ENCODE measurements at places on chromosomes 7 and 10. TPM values are rescaled to one million over a fixed set of nuclear protein-coding genes. Genes with fewer than 3 reads are reported as not detected.
A peak's percentile ranks its signal among the peaks of the same experiment; 100 is the strongest.

DNA sequence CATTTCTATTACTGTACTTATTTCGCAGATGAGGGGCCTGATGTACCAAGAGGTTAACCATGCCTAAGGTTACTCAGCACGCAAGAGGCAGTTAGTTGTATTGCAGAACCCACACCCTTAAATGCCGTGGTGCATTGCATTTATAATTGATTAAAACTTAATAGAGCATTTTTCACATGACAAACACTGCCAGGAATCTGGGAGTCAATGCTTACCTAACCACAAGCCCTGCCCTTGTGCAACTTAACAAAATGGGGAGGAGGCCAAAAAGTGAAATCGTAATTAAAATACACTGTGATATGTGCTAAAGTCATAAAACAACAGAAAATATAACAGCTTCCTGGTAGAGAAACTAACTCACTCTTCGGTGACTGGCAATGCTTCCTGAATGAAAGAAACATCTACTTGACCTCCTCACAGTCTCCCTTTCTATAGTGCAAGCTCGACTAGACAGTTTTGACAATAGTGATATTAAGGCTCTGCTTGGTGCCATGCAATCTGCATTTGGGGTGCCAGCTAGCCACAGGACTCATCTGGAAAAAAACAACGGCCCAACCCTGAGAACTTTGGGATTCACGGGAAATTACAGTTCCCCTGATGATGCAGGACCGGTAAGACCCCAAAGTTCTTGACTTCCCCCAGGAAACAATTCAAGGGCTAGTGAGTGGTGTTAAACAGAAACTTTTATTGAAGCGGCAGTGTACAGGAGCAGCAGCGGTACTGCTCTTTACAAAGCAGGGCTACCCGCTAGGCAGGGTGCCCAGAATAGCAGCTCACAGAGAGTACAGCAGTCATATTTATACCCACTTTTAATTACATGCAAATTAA lies 612.4 kb downstream of the TNS3 start:
- H3K4me1 ChIP-seq, result no peaks in the 10 kb centered on the region
- no peak overlapping the region for H3K27ac ChIP-seq
- no peak overlapping the region for H3K4me3 ChIP-seq
- H3K36me3 ChIP-seq, result no peaks in the 10 kb centered on the region
- DNase-seq, result no peak

GRCh38 chr7:126937171-126937570 lies 315.6 kb downstream of the GRM8 start:
- H3K4me3 ChIP-seq, result no peak overlapping the region
- no peak for DNase-seq
- no peaks in the 10 kb centered on the region for H3K27me3 ChIP-seq
- H3K4me1 ChIP-seq, result no peaks in the 10 kb centered on the region
- H3K27ac ChIP-seq, result no peak overlapping the region

The VPS26A gene
- 23.1 TPM for polyA plus RNA-seq

GRCh38 chr7:5713124-5713912 lies 68.1 kb downstream of the RNF216 start:
- peaks cover 6% of the 10 kb centered on the region for H3K4me1 ChIP-seq
- H3K4me3 ChIP-seq, result no peak overlapping the region
- no peaks in the 10 kb centered on the region for H3K27me3 ChIP-seq
- no peak for DNase-seq

- no peak overlapping the region for H3K27ac ChIP-seq
- peaks cover 27% of the 10 kb centered on the region for H3K4me1 ChIP-seq
- no peak overlapping the region for H3K4me3 ChIP-seq
Measured at GRCh38 chr10:101028446-101029337, 2.2 kb downstream of the PDZD7 start.

- no peak overlapping the region for H3K4me3 ChIP-seq
- H3K4me1 ChIP-seq, result no peaks in the 10 kb centered on the region
- no peaks in the 10 kb centered on the region for H3K36me3 ChIP-seq
- no peaks in the 10 kb centered on the region for H3K27me3 ChIP-seq
- H3K27ac ChIP-seq, result no peak overlapping the region
- DNase-seq, result no peak
Measured at GRCh38 chr7:37104822-37105518, 343.7 kb downstream of the ELMO1 start.

GRCh38 chr10:35103882-35104281 lies 13.7 kb upstream of the CUL2 start:
- H3K27ac ChIP-seq, result no peak overlapping the region
- H3K4me1 ChIP-seq, result no peaks in the 10 kb centered on the region
- no peaks in the 10 kb centered on the region for H3K27me3 ChIP-seq
- DNase-seq, result no peak
- no peak overlapping the region for H3K4me3 ChIP-seq

GRCh38 chr10:127649642-127650041 lies 87.3 kb upstream of the FOXI2 start:
- no peaks in the 10 kb centered on the region for H3K27me3 ChIP-seq
- H3K4me1 ChIP-seq, result no peaks in the 10 kb centered on the region
- peak; percentile 88 for DNase-seq
- no peak overlapping the region for H3K27ac ChIP-seq
- no peaks in the 10 kb centered on the region for H3K36me3 ChIP-seq

The SP8 gene
- 3.4 TPM for polyA plus RNA-seq

GRCh38 chr7:70376561-70377031 lies 755.3 kb upstream of the GALNT17 start:
- H3K36me3 ChIP-seq, result no peaks in the 10 kb centered on the region
- no peak overlapping the region for H3K27ac ChIP-seq
- no peak overlapping the region for H3K4me3 ChIP-seq
- H3K4me1 ChIP-seq, result peaks cover 5% of the 10 kb centered on the region
- H3K27me3 ChIP-seq, result no peaks in the 10 kb centered on the region

- no peak overlapping the region for H3K4me3 ChIP-seq
- no peaks in the 10 kb centered on the region for H3K27me3 ChIP-seq
- no peaks in the 10 kb centered on the region for H3K4me1 ChIP-seq
Measured at GRCh38 chr7:14583518-14583917, 319.0 kb downstream of the DGKB start.

DNA sequence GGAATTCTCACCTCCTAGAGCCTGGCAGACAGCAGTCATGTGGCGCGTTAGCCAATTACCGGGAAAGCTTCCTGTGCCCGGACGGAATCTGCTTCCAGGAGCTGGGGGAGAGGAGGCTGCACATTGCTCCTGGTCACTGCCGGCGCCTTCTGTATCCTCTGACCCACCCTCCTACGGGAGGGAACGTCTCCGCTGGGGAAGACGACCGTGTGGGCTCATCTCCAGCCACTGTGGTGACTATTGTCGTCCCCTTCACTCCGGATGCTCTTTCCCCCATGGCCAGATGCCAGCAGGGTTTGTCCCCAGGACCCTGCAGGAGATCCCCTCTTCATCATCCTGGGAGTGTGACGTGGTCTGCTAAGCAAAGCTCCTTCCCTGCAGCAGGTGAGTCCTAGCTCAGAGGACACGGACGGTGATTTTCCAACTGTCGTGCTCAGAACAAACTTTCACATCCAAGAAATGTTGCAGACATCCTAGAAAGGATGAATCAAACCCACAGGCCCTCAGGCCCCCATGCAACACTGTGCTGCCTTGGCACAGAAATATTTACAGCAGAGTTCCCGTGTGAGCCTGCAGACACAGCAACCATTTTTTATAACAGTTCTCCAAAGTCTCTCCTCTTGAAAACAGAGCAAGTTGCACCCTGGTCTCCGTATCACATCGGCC lies 29.6 kb upstream of the FAM20C start:
- no peaks in the 10 kb centered on the region for H3K27me3 ChIP-seq
- H3K4me1 ChIP-seq, result no peaks in the 10 kb centered on the region
- no peaks in the 10 kb centered on the region for H3K36me3 ChIP-seq
- H3K4me3 ChIP-seq, result no peak overlapping the region
- H3K27ac ChIP-seq, result no peak overlapping the region

GRCh38 chr7:18978108-18978495 lies 139.3 kb downstream of the TWIST1 start:
- H3K36me3 ChIP-seq, result no peaks in the 10 kb centered on the region
- no peaks in the 10 kb centered on the region for H3K4me1 ChIP-seq

DNA sequence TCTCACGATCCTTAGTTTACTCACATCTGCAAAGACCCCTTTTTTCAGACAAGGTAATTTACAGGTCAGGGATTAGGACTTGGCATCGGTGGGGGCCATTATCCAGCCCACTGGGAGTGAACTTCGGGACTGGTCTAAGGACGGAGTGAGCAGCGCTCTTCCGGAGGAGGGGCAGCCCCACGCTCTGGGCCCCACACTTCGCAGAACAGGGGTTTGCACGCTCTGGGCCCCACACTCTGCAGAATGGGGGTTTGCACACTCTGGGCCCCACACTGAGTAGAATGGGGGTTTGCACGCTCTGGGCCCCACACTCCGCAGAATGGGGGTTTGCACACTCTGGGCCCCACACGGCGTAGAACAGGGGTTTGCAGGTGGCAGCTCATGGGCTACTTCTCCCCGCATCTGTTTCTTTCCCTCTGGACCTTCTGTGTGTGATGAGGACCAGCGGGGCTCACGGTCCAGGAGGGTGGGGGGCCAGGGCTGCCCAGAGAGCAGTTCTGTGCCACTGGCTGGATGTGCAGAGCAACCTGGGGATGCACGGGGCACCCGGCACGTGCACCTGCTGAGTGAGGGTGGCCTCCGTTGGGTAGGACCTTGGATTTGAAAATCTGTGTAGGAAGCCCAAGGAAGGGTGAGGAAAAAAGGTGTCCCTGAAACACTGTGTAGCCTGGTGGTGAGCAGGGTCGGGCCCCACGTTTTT lies 134.8 kb downstream of the WDR37 start:
- no peaks in the 10 kb centered on the region for H3K36me3 ChIP-seq
- no peak for DNase-seq
- H3K27ac ChIP-seq, result no peak overlapping the region
- H3K4me3 ChIP-seq, result no peak overlapping the region
- peaks cover 9% of the 10 kb centered on the region for H3K4me1 ChIP-seq

GRCh38 chr7:90532231-90532929 lies 62.9 kb downstream of the PTTG1IP2 start:
- peak; percentile 9 for DNase-seq
- peaks cover 25% of the 10 kb centered on the region for H3K4me1 ChIP-seq
- H3K36me3 ChIP-seq, result no peaks in the 10 kb centered on the region
- 0 out of 2 replicates have a peak overlapping the region, but pooled peaks have one; percentile 15 for H3K27ac ChIP-seq
- no peaks in the 10 kb centered on the region for H3K27me3 ChIP-seq

GRCh38 chr10:13705526-13706174 lies 118.9 kb downstream of the PRPF18 start:
- H3K36me3 ChIP-seq, result no peaks in the 10 kb centered on the region
- no peak for DNase-seq
- H3K4me1 ChIP-seq, result peaks cover 49% of the 10 kb centered on the region
- no peaks in the 10 kb centered on the region for H3K27me3 ChIP-seq
- peak overlapping the region; percentile 47 for H3K4me3 ChIP-seq

The PRLHR gene
- polyA plus RNA-seq, result 0.07 TPM

GRCh38 chr7:142851919-142852318 lies 3.0 kb upstream of the EPHB6 start:
- no peak overlapping the region for H3K4me3 ChIP-seq
- no peak for DNase-seq
- H3K4me1 ChIP-seq, result peaks cover 11% of the 10 kb centered on the region
- peaks cover 11% of the 10 kb centered on the region for H3K27me3 ChIP-seq
- H3K27ac ChIP-seq, result no peak overlapping the region

The SDK1 gene
- 2.2 TPM for polyA plus RNA-seq

DNA sequence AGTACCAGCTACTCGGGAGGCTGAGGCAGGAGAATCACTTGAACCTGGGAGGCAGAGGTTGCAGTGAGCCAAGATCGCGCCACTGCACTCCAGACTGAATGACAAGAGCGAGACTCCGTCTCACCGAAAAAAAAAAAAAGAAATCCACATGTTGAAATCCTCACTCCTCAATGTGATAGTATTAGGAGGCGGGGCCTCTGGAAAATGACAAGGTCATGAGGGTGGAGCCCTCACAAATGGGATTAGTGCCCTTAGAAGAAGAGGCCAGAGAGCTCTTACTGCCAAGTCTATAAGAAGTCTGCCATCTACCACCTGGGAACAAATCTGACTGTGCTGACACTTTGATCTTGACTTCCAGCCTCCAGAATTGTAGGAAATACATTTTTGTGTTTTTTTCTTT lies 10.6 kb downstream of the MMD2 start:
- H3K27me3 ChIP-seq, result no peaks in the 10 kb centered on the region
- no peak for DNase-seq
- H3K36me3 ChIP-seq, result no peaks in the 10 kb centered on the region
- H3K4me1 ChIP-seq, result no peaks in the 10 kb centered on the region
- no peak overlapping the region for H3K4me3 ChIP-seq

DNA sequence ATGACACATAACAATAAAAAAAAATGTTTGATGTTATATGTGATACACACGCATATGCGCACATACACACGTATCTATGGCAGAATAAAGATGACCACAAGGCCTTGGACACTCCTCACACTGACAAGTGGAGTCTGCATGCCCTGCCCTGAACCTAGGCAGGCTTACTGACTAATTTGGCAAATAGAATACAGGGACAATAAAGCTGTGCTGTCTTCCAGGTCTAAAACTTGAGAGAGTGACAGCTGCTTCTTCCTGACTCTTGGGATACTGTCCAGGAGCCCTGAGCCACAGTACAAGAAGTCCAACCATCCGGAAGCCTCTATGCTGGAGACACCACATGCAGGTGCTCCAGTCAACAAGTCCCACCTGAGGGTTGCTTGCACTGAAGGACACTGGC lies 20.3 kb downstream of the PARD3 start:
- DNase-seq, result no peak
- no peak overlapping the region for H3K4me3 ChIP-seq
- no peaks in the 10 kb centered on the region for H3K27me3 ChIP-seq

- no peaks in the 10 kb centered on the region for H3K4me1 ChIP-seq
- H3K36me3 ChIP-seq, result no peaks in the 10 kb centered on the region
- no peaks in the 10 kb centered on the region for H3K27me3 ChIP-seq
- H3K27ac ChIP-seq, result no peak overlapping the region
- no peak overlapping the region for H3K4me3 ChIP-seq
Measured at GRCh38 chr7:94067047-94067446, 62.9 kb upstream of the BET1 start.

The OR2A5 gene
- polyA plus RNA-seq, result not detected

- H3K27ac ChIP-seq, result no peak overlapping the region
- H3K4me1 ChIP-seq, result no peaks in the 10 kb centered on the region
- no peak overlapping the region for H3K4me3 ChIP-seq
- no peaks in the 10 kb centered on the region for H3K36me3 ChIP-seq
Measured at GRCh38 chr7:94923412-94923811, 16.0 kb downstream of the PPP1R9A start.

The ZMYND11 gene
- 8.3 TPM for polyA plus RNA-seq

GRCh38 chr7:113408999-113409398 lies 290.6 kb upstream of the SMIM30 start:
- H3K4me3 ChIP-seq, result no peak overlapping the region
- H3K36me3 ChIP-seq, result no peaks in the 10 kb centered on the region
- DNase-seq, result no peak
- no peaks in the 10 kb centered on the region for H3K27me3 ChIP-seq

The CYREN gene
- polyA plus RNA-seq, result 21.6 TPM

The PALD1 gene
- polyA plus RNA-seq, result 11.1 TPM

DNA sequence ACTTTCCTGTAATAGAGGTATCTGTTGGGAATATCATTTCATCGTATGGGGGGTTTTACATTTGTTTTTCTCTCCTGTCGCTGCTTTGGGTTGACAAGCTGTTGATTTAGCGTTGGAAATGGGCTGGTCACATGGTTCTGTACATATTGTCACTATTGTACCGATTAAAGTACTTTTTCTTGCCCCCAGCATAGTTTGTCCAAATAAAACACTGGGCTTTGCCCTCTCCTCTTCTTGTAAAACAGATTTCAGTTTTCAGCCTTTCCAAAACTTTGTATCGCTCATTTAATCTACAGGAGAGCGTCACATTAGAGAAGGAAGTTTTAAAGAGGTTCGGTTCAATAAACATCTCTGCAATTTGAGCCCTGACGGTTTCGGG lies 4.0 kb downstream of the BMI1 start:
- H3K36me3 ChIP-seq, result no peaks in the 10 kb centered on the region
- peaks cover 61% of the 10 kb centered on the region for H3K4me1 ChIP-seq
- no peak for DNase-seq
- peak overlapping the region; percentile 55 for H3K4me3 ChIP-seq
- H3K27me3 ChIP-seq, result peaks cover 81% of the 10 kb centered on the region
